ENCODE measurements at places on chromosomes 2 and 18. TPM values are rescaled to one million over a fixed set of nuclear protein-coding genes. Genes with fewer than 3 reads are reported as not detected.
A peak's percentile ranks its signal among the peaks of the same experiment; 100 is the strongest.

GRCh38 chr18:9380621-9381395 lies 46.2 kb downstream of the TWSG1 start:
- DNase-seq: peak; percentile 15

GRCh38 chr2:213232649-213233437 lies 51.4 kb upstream of the SPAG16 start:
- DNase-seq: no peak

DNA sequence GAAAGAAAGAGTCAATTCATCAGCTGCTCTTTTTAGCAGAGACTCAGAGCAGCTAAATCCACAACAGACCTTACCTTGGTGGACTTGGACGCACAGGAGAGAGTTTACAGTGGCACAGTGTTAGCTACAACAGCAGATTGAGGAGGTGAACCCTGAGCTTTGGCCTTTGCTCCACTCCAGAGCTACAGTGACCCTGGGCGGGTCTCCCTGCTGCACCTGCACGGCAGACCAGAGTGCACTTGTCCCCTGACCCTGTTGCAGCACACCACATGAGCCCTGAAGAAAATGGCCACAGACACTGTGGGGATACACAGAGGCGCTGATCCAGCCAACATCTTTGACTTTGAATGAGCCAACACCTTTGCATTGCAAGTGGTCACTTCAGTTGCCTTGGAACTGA lies 11.0 kb downstream of the SLC19A3 start:
- DNase-seq: no peak

ARHGAP28 gene
- polyA plus RNA-seq: 59.5 TPM

WNT10A gene
- polyA plus RNA-seq: 1.8 TPM

DNA sequence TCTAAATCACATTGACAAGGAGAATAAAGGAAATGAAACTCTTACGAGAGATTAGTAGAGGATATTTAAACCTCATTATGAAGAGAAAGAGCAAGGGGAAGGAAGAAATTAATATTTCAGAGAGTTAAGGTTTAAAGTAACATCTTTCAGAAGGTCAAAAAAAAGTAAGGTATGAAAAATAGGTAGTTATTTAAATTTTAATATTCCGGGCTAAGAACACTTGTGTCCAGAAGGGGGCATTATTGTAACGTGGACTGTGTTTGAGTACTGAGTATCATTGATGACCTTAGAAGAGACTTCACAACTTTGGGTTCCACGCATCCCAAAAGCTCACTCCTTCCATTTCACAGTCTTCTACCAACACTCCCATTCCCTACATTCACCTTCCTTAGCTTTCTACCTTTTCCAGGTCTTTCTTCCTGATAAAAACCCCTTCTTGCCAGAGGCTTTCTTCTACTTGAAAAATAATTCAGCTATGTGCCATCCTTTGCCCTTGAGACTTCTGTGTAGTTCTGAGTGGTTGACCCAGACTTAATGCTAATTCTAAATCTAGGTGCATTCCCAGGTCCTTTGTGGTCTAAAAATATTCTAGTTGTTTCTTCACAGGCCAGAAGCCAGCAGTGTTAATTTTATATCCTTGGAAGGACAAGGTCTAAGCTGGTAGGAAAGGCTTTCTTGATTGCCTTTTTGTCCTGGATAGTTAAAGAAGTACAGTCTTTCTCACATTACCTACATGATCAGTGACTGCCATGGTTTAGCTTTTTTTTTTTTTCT lies 16.5 kb downstream of the DYNC1I2 start:
- no peak for DNase-seq

TXNDC2 gene
- 0.10 TPM for polyA plus RNA-seq

CHST10 gene
- 23.2 TPM for polyA plus RNA-seq

- DNase-seq: no peak
These were observed 45.5 kb downstream of the OSR1 start for GRCh38 chr2:19312949-19313348.

CNTNAP5 gene
- polyA plus RNA-seq: 0.04 TPM

- DNase-seq: no peak
These were observed 74.4 kb downstream of the KIAA1328 start for GRCh38 chr18:36903215-36903928.

GPR55 gene
- 0.30 TPM for polyA plus RNA-seq

GRCh38 chr2:48902521-48902920 lies 147.0 kb upstream of the LHCGR start:
- DNase-seq: no peak

DNA sequence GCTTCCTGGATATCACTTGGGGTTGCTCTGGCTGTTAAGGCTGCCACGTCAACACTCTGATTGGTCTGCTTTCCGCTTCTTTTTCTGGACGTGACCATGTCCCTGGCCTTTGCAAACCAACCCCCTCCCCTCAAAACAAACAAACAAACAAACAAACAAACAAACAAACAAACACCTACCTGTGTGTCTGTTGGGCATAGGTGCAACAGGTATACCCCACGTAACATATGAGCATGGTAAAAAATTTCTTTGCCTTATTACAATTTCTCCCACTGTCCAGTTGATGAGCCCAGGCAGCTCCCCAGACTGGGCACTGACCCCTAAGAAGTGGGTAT lies 80.6 kb downstream of the ADD2 start:
- no peak for DNase-seq

GRCh38 chr2:217950401-217950871 lies 52.4 kb downstream of the TNS1 start:
- DNase-seq: no peak

- DNase-seq: no peak
These were observed 77.7 kb downstream of the SH3RF3 start for GRCh38 chr2:109206569-109207146.

DNA sequence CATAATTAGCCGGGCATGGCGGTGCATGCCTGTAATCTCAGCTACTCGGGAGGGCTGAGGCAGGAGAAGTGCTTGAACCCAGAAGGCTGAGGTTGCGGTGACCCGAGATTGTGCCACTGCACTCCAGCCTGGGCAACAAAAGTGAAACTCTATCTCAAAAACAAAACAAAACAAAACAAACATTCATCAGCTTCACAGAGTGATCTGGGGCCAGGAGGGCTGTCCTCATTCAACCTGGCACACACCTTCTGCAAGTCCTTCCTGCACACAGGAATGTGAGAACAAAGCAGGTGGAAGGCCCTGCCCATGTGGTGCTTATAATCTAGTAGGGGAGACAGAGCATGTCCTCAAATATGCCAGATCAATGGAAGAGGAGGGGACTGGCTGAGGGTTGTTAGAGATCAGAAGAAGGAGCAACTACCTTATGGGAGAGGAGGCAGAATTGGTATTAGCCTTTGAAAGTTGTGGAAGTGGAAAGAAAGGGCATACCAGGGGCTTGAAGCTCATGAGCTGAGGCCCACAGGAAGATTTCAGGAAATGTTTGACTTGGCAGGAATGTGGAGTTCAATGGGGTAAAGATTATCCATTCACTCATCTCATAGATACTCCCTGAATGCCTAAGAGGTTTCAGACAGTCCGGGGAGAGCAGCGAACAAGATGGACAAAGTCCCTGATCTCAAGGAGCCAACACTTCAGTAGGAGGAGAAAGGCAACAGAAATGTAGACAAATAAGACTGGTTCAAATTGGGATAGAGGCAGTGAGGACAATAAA lies 155.3 kb upstream of the SIX3 start:
- no peak for DNase-seq

DNA sequence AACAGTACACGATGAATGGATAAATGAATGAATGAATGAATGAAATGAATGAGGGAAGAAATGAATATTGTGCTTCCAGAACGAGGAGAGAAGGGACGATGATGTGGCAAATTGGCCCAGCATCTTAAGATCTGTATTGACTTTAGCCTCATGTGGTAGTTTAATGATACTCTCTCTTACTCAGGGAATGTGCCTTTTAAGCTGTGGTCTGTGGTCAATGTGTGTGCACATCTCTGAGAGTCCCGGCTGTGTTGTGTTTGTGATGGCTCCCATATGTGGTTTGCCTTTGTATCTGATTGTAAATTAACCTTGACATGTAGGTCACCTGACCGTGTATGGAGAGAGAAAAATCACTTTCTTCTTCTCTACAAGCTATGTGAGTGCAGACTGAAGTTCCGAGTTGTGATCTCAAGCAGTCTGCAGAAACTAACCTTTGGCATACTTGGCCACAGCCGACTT lies 91.2 kb downstream of the NEDD4L start:
- DNase-seq: no peak

GRCh38 chr2:45938649-45939511 lies 287.4 kb downstream of the PRKCE start:
- DNase-seq: no peak

CNGA3 gene
- not detected for polyA plus RNA-seq

IL37 gene
- polyA plus RNA-seq: 0.24 TPM

SATB2 gene
- polyA plus RNA-seq: 11.6 TPM

BAZ2B gene
- 69.4 TPM for polyA plus RNA-seq

GRCh38 chr2:238938003-238938400 lies 90.1 kb downstream of the TWIST2 start:
- DNase-seq: no peak

DNA sequence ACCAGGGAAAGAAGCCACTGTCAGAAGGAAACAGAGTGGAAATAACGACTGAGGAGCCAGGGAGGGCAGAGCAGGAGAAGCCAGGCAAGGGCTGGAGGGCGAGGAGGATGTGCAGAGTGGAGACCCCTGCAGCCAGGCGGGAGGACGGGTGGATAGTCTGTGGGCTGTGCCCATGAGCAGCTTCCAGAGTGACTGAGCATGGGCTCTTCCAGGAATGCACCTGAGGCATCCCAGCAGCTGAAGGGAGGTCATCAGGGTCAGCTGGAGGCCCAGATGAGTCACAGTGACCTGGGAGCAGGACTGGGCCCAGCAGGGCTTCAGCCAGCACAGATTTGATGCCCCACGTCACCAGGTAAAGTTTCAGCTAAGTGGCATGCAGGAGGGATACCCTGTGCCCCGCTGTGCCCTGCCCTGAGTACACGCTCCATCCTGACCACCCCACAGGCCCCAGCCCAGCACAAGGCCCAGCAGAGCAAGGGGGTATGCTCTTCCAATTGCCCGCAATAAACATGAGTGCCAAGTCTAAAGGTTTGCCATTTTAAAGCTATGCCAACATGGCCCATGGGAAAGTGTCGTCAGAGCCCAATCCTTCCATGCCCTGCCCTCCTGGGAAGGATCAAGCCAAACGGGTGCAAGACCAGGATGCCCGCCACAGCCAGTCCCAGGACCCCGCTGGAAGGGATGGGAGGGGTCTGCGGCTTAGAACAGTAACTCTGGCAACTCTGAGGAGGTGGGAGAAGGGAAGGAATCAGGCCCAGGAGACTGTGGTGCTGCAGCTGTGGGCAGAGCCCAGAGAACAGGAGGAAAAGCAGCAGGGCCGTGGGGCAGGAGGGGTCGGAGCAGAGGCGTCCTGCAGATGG lies 85.7 kb downstream of the SEPTIN10 start:
- DNase-seq: no peak

DNA sequence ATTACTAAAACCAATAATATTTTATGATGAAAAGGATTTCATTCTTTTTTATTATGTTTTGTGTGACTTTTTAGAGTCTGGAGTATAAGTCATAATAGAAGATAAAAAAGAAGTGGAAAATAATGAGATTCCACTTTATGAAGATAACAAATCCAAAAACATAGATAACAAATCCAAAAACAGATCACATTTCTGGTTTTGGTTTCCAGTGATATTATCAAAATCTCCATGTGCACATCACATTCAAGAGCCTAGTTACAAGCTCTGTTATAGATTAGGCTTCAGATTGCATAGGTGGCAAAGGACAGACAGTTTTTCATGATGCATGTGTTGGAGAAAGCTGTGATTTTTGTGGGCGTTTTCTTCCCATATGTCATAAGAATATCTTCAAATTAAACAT lies 648.2 kb downstream of the STK39 start:
- no peak for DNase-seq

DNA sequence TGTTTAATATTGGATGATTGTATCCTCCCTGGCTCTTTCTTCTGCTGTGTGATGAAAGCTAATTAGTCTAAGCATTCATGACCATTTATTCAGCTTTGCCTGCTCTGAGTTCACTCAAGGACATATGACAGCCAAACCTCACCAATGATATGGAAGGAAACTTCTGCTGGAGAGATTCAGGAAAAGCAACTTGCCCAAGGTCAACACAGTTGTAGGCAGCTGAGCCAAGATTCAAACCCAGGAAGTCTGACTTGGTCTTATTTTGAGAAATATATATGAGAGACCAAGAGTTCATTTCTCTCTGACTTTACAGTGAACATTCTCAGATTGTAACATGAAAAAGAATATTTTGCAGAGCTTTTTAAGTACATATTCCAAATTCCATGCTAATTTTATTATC lies 1588.5 kb upstream of the PIK3C3 start:
- DNase-seq: no peak

FTCDNL1 gene
- polyA plus RNA-seq: 2.0 TPM

GRCh38 chr18:22048221-22048620 lies 121.2 kb upstream of the GATA6 start:
- no peak for DNase-seq

- DNase-seq: no peak
These were observed 119.7 kb downstream of the TACR1 start for GRCh38 chr2:75079575-75079974.

GRCh38 chr2:15672961-15673918 lies 81.6 kb downstream of the DDX1 start:
- DNase-seq: no peak

- DNase-seq: no peak
These were observed 16.3 kb upstream of the SP3 start for GRCh38 chr2:173981520-173981919.

TNS1 gene
- 62.7 TPM for polyA plus RNA-seq

DNA sequence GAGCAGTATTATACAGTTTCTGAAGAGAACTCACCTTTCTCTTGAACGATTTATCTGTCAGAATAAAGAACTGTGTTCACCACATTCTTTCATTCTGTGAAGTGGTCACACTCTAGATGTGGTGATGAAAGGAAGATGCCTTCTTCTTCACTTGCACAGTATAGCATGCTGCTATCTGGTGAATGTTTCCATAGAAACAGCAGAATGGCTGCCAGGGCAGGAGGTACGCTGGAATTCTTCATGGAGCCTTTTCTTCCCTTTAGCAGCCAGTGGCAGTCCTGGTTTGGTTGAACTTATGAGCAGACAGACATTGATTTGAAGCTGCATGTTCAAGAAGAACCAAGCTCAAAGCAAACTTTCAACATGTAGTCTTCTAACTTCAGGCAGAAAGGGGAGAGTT lies 1157.9 kb upstream of the LRRTM1 start:
- no peak for DNase-seq

GRCh38 chr2:181742922-181743722 lies 62.8 kb upstream of the NEUROD1 start:
- DNase-seq: peak; percentile 31

DNA sequence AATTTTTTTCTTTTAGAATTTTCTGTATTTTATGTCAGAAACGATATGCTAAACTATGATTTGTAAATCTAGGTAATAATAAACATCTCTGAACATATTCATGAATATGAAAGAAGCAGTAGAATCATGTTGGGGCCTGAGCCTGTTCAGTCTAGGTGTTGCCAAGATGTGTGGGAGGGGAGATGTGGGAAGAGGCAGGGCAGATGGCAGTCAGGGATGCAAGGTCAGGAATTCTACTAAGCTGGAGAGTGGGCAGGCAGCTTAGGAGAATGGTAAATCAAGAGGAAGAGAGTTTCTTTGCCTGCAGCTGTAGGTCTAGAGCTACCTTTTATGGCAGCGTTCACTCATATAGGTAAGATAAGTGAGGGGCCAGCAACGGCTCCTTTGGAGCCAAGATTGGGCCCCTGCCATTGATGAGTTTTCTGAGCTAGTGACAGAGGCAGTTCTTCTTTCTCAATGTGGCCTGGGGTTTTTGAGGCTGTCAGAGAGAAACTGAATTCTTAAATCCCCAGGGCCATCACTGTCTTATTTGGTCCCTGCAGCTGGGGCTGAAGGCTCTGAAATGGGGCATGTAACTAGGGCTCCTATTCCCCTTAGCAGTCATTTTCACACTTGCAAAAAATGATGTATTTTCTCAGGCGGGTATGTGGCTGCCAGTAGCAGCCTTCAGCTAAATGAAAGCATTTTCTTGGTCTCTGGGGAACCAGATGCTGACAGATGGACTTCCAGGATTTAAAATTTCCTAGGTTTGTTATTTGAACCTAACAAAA lies 232.8 kb downstream of the PIK3C3 start:
- no peak for DNase-seq

All from renal cortex interstitium (tissue), 15 donors.